ENCODE measurements at places on chromosomes 5 and 9. TPM values are rescaled to one million over a fixed set of nuclear protein-coding genes. Genes with fewer than 3 reads are reported as not detected.

The SLC27A6 gene
- total RNA-seq = not detected

The C5orf63 gene
- 9.8 TPM for total RNA-seq

The ASPN gene
- not detected for total RNA-seq

The PTGR1 gene
- 46.0 TPM for total RNA-seq

The NR5A1 gene
- total RNA-seq = 2.5 TPM

The DMRT3 gene
- total RNA-seq = not detected

The KCNIP1 gene
- total RNA-seq = not detected

The OR1J4 gene
- total RNA-seq = not detected

The GFI1B gene
- 0.08 TPM for total RNA-seq

The ZNF169 gene
- total RNA-seq = 3.1 TPM

Measured in Panc1 (cell line).